ENCODE measurements at places on chromosomes 16 and 17. TPM values are rescaled to one million over a fixed set of nuclear protein-coding genes. Genes with fewer than 3 reads are reported as not detected.

The STAC2 gene
- polyA plus RNA-seq, result 0.15 TPM

GRCh38 chr17:10249271-10250010 is 51.0 kb upstream of the GAS7 start:
- DNase-seq, result peak; percentile 22

The PTX4 gene
- not detected for polyA plus RNA-seq

GRCh38 chr16:6957681-6958080 is 375.0 kb upstream of the RBFOX1 start:
- DNase-seq, result no peak

GRCh38 chr16:53057658-53058057 is 2.9 kb downstream of the CHD9 start:
- no peak for DNase-seq

The TMEM100 gene
- polyA plus RNA-seq, result 35.3 TPM

The B9D1 gene
- 18.4 TPM for polyA plus RNA-seq

DNA sequence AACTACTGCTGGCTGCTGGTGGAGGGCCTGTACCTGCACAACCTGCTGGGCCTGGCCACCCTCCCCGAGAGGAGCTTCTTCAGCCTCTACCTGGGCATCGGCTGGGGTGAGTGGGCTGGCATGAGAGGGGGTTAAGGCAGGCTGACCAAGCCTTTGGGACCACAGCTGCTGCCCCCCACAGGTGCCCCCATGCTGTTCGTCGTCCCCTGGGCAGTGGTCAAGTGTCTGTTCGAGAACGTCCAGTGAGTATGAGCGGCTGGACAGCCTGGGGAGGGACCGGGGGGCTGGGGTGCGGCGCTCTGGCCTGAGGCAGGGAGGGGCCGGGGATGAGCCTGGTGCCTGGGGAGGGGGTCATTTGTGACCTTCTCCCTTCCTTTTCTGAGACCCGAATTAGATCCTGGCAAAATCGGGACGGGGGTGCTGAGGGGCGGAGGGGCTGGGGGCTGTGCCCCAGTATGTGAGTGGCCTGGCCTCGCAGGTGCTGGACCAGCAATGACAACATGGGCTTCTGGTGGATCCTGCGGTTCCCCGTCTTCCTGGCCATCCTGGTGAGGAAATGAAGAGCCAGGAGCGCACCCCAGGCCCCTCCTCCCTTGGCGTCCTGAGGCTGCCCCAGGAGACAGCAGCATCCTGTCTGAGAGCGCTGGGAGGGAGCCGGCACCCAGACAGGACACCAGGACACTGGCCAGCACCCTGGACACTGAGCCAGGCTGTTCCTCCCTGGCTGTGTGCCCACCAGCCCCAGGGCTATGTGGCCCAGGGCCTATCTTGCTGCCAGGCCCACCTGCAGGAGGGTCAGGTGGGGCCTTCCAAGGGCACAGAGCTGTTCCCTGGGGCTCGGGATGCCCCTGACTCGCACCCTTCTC is 8.0 kb downstream of the GCGR start:
- DNase-seq, result no peak

DNA sequence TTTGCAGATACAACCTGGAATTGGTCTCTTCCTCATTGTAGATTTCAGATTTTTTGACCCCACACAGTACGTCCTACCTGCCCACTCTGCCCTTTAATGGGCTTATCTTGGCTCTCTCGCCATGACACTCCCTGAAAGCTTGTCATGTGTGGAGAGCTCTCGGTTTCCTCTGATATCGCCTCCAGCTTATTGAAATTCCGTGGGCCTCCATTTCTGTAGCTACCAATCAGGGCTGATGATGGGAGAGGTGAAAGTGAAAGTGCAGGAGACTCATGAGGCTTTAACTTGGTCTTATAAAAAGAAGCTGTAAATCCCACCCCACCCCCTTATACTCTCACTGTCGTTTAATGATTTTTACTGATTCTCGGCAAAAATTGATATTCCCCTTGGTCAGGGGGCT is 17.7 kb downstream of the HOXB1 start:
- no peak for DNase-seq

GRCh38 chr16:30950516-30951065 is 1.7 kb downstream of the ORAI3 start:
- no peak for DNase-seq

The SEZ6L2 gene
- polyA plus RNA-seq, result 1.5 TPM

The CA7 gene
- polyA plus RNA-seq, result not detected
